ENCODE measurements at places on chromosomes 7 and 10.

GRCh38 chr10:19947656-19948055 is 131.4 kb downstream of the PLXDC2 start:
- DNase-seq, result no peak

- DNase-seq, result no peak
These were observed 1189.6 kb upstream of the C7orf33 start for GRCh38 chr7:147400925-147401324.

DNA sequence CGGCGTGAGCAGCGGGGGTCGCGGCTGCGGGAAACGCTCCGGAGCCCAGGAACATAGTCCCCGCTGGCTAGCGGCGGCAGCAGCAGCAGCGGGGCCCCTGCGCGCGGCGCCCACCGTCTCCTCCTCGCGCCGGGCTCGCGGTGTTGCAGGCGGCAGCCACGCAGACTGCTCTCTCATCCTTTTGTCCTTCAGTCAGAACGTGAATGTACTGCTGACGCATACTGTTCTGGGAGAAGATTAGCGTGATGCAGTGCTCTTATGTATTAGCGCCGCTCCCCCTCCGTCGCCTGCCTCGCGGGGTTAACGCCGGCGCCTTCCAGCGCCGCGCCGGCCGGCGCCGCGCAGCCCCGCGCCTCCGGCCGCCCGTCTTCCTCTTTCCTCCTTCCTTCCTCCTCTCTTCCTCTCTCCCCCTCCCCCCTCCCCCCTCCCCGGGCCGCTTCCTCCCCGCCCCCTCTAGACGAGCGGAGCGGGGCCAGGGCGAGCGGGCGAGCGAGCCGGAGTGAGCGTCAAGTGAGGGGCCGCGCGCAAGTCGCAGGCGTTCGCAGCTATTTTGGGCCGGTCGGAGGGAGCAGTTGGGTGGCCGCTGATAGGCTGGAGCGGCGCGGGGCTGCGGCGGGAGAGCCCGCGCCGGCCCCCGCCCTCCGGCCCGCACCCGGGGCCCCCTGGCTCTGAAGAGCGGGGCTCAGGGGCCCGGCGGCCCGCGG is 816 bp upstream of the LRRC4 start:
- DNase-seq, result no peak

GRCh38 chr7:121288894-121289293 is 39.9 kb upstream of the WNT16 start:
- DNase-seq, result no peak

GRCh38 chr7:4174451-4174850 is 507.6 kb upstream of the FOXK1 start:
- no peak for DNase-seq

- DNase-seq, result peak; percentile 42
These were observed 17.5 kb downstream of the ATP6V1F start for GRCh38 chr7:128879939-128880746.

GRCh38 chr10:133592716-133593115 is 27.3 kb upstream of the SYCE1 start:
- no peak for DNase-seq

DNA sequence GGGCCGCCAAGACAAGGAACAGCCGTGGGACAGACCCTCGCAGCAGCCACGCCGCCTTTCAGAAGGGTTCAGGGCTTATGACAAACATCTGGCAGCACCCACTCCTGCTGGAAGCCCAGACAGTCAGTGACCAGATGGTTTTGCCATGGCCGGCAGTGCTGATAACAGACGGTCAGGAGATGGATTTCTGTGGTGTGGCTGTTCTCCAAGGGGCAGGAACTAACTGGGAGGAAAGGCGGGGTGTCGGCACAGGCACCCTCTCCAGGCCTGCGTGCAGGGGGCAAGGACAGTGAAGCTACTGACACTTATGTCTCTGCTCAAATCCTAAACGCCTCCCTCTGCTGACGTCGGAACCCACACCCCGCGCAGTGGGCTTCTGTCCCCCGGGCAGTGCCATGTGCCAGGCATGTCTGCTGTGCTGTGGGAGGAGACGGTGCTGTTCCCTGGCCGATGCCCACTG is 416.1 kb downstream of the DNAJB6 start:
- no peak for DNase-seq

GRCh38 chr7:55107946-55108345 is 89.1 kb downstream of the EGFR start:
- DNase-seq, result no peak

- no peak for DNase-seq
These were observed 55.2 kb downstream of the DOCK4 start for GRCh38 chr7:112150823-112151641.

DNA sequence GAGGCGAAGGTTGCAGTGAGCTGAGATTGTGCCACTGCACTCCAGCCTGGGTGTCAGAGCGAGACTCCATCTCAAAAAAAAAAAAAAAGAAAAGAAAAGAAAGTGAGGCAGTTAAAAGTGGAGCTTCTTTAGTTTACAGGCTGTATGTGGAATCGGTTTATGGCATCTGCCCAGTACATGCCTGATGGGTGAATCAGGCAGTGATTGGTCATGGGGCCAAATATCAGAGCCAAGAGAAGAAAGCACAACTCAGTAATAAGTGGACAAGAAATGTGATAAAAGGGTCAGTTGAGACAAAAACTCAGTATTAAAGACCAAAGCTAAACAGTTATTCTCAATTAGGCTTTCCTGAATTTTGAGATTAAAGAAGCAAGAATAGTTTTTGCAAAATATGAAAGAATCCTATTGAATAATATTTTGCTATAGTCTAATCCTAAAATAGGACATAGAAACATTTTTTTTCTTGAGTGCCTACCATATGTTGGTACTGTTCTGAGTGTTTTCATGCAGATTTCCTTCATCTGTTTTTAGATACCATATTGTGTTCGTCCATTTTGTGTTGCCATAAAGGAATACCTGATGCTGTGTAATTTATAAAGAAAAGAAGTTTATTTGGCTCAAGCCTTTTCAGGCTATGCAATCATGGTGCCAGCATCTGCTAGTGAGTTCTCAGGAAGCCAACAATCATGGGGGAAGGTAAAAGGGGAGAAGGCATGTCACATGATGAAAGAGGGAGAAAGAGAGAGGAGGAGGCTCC is 14.4 kb downstream of the CDC14C start:
- peak; percentile 65 for DNase-seq

DNA sequence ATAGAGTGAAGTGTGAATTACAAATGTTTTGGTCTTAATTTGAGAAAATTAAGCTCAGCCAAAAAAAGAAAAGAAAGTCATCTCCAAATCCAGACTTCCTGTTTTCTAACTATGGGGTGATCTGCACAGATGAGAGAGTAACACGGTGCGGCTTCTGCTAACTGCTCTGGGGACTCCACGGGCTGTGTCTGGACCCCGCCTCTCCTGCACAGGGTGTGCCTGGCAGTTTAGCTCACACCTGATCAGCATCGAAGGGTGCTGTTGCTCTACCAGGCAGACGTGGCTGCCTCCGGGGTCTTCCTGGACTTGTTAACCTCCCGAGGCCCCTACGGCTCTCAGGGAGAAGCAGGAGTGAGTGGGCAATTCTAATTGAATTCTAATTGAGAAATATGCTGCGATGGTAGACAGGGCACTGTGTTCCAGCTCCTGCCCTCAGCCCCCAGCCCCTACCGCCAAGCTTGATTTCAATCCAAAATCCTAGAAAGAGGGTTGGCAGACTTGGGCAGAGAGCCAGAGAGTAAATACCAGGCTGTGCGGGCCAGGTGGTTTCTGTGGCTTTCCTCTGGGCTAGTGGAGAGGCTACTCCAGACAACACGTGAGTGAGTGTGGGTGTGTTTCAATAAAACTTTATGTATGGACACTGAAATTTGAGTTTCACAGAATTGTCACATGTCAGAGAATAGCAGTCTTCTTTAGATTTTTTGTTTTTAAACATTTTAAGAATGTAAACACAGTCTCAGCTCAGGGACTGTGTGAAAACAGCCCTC is 13.4 kb downstream of the SHH start:
- no peak for DNase-seq

DNA sequence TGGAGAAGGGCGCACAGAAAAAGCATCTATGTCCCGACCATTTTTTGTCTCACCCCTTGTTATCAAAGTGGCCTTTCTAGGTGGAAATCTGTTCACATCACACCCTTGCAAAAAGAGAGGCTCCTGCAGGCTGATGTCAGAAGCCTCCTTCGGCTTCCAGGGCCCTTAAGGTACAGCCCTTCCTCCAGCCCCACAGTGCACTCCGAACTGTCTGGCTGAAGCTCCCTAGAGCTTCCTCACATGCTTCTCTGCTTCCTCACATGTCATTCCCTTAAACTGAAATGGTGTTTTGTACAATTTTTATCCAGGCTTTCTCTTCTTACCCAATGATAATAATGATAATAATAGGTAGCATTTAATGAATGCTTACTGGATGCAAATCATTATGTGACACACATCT is 210.3 kb downstream of the INHBA start:
- no peak for DNase-seq

- DNase-seq, result no peak
These were observed 137.6 kb upstream of the THSD7A start for GRCh38 chr7:11969643-11970042.

DNA sequence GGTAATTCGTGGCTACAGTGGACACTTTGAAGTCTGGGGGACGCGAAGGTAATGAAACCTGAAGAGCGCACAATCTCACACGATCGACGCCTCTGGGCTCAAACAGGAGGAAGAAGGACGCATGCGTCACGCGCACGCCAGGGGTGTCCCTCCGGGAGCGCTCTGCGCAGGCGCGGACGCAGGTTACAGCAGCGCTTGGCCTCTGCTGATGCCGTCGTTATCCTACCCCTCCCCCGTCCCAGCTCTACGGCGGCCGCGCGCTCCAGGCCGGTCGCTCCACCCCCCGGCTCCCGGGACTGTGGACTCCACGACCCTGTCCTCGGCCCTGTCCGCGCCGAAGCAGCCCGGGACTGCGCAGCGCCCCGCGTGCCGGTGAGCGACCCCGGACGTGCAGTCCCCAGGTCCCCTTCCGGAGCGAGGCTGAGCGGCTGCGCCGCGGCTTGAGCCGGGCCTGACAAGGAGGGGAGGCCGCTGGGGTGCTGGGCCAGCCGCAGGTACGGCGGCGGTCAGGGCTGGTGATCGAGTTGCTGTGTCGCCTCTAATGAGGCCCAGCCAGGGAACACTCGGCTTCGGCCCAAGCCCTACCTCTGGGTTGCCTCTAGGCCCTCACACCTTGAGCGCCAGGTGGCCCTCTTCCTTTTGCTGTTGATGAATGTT is at the start of gene TMEM106B:
Gene TMEM106B (plus strand): TSS at position 241 of the 657 bp plus-strand sequence. CDS start 3,517 bp downstream, outside the sequence.
- peak; percentile 94 for DNase-seq

DNA sequence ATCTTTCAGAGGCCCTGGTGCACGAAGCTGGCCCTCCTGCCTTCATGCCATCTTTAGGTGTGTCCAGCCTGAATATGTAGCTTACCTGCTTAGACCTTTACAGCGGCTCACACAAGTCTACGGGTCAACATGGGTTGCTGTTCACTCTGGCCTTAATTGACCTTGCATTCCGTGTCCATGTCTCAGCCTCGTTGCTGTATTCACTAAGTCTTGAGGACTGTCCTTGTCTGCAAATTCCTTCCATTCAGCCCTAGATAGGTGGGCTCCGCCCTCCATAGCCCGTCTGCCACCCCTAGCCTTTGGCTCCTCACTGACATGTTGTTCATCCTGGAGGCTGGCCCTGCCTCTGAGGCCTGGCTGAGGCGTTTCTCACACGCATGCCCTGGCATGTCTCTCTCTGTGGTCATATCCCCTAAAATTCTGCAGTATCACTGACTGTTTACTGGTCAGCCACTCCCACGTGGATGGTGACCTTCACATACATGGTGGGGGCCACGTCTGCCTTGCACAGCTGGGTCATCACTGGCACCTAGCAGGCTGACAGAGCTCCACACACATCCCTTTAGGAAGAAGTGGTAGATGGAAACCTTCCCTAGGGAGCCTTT is 394.1 kb upstream of the MKI67 start:
- DNase-seq, result no peak

DNA sequence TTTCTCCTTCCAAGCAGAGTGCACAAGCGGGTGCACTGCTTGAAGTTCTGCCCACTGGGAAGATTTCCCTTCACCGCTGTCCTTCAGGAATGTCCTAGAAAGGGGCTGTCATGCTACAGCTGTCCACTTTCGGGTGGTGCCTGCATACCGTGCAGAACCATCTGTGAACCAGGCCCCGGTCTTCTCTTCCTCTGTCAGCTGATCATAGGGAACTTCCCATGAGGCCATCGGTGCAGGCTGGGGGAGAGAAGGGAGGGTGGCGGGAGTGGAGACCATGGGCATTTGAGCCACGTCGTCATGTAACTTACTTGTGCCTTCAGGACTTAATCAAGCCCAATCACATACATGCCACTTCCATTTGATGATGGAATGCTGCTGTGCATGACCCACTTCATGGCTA is 111.6 kb downstream of the NKX6-2 start:
- DNase-seq, result no peak

DNA sequence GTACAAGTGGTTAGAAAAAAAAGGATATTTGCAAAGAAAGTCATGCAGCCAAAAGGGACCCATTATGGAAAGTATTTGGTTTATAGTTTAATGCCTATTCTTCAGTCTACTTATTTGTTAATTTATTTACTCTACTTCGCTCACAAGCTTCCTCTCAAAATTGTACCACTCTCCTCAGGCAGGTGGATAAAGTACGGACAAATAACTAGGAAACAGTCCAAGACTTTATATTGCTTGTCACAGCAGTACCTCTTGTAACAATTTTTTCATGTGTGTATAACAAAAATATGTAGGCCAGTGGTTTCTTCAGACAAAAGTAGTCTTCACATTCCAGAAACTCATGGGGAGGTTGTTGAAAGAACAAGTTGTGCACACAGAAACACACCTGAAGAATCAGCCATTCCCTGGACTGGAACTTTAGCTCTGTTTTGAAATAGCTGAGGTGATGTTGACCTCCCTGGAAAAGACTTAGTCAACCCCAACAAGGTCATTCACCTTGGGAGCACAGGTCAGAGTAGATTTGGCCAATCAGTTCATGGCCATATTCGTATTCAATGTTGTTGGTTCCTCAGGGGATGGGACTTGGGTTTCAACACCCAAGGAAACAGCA is 73.4 kb downstream of the TES start:
- no peak for DNase-seq

DNA sequence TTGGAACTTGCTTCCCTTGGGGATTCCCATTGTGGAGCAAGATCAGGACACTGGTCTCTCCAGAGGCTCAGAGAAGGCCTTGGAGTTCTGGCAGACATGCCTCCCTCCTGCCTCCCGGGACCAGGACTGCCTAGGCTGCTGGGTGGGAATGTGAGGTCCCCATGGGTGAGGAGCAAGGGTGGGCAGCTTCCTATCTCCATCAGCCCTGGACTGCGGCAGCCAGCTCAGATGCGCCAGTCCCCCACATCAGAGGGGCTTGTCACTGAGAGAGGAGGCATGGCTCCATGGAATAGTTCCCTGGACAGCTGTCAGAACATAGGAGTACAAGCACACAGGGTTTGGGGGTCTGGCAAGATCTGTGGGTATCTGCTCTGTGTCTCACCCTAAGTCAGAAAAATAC is 17.3 kb downstream of the GPR26 start:
- no peak for DNase-seq

DNA sequence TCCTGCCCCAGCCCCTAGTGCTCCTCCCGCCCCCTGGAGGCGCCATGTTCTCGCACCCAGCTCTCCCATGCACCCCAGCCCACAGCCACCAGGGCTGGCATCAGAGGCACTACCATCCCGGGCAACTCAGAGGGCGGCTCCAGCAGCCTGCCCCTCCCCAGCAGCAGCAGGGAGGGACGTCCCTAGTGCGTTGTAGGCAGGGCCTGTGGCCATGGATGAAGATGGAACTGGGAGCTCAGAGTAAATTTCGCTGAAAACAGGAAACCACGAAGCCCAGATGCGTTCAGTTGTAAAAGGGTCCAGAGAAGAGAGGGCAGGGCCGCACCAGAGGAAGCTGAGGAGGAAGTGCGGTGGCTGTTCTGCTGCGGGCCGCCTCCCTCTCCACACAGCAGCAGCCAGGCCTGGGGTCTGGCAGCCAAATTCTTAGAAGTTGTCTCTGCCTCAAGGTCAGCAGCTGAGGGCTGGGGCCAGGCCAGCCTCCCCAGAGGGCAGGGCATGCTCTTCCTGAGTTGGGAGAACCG is 24.6 kb downstream of the VSIR start:
- peak; percentile 39 for DNase-seq

- no peak for DNase-seq
These were observed 479.8 kb upstream of the SEMA3A start for GRCh38 chr7:84674236-84674913.
